ENCODE measurements at places on chromosomes 7 and 10.

GRCh38 chr7:150324373-150324961, 1.1 kb upstream of the ACTR3C start:
- peak; percentile 33 for DNase-seq

GRCh38 chr10:11017570-11018431, at the start of gene CELF2:
Gene CELF2, plus strand, starts transcription at chr10:11017872. Its CDS starts 218 bp downstream, at chr10:11018090.
- peak; percentile 86 for DNase-seq

DNA sequence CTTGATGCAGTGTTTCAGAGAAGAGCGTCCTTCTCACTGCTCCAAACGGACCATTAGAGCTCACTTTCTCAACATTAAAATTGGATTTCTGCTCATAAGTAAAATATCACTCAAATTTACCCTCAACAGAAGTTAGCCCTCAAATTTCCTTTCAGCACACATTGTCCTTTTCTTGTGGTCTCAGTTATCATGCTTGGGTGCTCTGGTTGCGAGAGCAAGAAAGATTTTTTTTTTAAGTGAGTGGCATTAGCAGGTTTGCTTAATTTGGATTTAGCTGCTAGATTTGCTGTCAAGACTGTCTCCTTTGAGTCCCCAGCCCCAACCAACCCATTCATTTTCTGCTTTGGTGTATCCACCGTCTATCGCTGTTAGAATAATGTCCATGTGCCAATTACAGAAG, 2.6 kb upstream of the CH25H start:
- no peak for DNase-seq

GRCh38 chr10:84900141-84900540, 571.8 kb downstream of the CCSER2 start:
- no peak for DNase-seq

DNA sequence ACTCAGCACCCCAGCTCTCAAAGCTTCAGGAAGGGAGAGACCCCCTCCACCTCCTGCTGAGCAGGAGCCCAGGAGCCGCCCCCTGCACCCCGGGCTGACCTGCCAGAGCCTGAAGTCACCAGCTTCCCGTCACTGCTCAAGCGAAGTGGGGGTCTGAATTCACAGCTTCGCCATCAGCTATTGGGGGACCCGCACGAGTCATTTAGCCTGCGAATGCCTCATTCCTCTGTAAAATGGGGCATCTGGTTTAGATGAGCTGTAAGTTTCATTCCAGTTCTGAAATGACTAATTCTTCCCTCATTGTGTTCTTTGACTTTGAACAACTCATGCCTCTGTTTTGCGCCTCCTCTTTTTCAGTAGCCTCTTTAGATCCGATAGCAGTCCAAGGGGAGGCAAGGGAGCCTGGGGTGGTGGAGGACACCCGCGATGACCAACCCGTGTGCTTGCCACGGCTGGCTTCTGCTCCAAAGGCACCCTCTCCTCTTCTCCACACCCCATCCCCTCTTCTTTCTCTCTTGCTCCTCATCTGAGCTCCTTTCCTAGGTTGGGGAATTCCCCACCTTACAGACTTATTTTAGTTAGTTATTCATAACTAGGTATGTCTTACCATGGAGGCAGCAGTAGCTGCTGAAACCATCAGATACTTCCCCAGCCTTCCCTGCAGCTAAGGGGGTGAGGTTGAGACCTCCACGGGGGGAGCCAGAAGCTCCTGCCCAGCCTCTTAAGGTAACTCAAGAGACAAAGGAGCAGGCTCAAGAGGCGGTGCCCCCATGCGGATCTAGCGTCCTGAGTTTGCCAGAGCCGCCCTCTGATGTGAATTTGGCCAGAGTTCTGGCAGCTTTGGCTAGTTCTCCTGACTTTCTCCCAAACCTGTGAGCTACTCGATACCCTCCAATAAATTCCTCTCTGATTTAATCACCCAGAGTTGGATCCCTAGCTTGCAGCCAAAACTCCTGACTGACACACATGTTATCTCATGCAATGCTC, 47.7 kb downstream of the RBM17 start:
- DNase-seq, result no peak

GRCh38 chr10:20740120-20740519, 157.0 kb downstream of the NEBL start:
- no peak for DNase-seq

DNA sequence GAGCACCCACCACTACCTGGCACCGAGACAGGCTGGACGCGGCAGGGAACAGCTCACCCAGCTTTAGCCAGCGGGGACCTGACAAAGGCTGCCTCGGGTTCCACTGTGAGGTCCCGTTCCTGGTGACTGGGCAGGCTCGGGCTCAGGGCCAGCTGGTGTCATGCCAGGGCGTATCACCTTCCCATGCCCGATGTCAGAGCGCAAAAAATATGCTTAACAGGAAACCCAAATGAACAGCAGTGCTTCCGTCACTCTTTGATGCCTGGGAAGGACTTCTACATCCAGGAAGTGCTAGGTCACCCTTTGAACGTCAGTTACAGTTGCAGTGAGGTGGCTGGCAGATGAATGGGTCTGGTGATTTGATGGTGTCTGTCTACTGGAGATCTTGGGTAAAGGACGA, 106.0 kb downstream of the ADARB2 start:
- no peak for DNase-seq

DNA sequence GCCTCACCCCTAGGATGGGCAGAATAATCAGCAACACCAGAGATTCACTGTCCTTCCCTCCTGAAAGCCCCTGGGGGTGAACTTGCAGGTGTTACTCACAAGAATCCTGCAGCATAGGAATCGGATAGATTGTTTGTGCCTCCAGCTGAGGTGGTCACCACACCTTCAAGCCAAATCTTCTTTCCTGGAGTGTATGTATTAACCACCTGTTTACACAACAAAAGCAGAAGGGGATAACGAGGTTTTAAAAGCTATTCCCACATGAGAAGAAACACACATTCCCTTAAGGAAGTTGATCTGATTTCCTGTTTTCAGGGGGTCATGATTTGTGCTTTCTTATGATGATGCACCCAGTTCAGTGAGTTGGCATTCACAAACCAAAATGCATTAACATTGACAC, 173.8 kb upstream of the HPS1 start:
- DNase-seq, result no peak

DNA sequence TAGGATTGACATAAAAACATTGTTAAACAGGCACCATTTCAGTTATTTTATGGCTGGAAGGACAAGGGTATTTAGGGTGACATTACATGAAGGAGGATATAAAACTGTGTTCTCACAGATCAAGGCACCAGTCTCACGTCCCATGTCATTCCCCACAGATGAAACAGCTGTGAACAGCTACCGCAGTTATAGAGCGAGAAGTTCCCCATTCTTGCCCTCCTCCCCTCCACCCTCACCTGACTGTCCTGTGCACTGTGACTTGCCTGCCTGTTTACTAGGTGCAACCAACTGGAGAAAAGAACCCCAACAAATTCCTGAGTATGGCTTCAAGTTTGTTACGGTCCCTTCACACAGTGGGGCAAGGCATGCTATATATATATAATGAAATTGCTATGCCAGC, 141.6 kb downstream of the SND1 start:
- DNase-seq, result no peak

GRCh38 chr10:61411706-61412105, 41.5 kb downstream of the TMEM26 start:
- DNase-seq, result no peak

GRCh38 chr7:107972075-107972482, 30.9 kb downstream of the LAMB1 start:
- DNase-seq, result no peak

GRCh38 chr10:110810625-110811024, 61.1 kb upstream of the PDCD4 start:
- no peak for DNase-seq

DNA sequence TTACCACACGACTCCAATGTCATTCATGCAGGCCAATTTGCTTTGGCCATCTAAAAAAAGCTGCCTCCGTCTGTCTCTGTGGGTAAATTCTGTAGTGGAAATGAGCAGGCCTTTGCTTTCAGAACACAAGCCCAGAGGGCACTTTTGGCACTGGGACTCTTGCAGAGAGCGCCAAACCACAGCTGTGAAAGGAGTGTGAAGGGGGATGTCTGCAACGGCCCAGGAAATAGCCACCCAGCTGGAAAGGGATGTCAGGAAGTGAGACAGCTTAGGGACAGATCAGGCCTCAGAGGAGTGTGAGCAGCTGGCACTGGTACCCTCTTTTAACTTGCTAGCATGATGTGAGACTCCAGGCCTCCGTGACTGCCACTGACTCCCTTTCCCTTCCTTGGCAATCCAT, 152.4 kb downstream of the DKK1 start:
- DNase-seq, result no peak

- no peak for DNase-seq
Observed at GRCh38 chr7:108118959-108119358, 11.2 kb downstream of the LAMB4 start.

DNA sequence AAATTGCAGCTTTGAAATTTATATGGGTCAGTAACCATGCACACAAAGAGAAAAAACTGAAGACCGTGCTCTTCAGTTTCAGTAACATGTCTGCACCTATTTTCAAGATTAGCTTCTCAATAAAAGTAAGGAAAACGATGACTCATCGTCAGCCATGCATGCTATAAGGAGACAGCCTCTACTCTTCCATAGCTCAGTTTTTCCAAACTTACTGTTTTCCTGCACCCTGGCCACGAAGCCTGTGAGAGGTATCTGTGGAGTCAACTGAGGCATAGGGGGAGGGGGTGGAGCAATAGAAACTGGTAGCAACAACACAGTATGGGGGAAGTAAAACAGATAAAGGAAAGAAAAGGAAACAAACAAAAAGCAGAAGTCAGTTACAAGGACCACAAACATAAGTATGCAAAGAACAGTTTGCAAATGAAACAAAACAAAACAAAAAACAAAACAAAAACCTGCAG, 58.0 kb downstream of the PDSS1 start:
- DNase-seq, result no peak

GRCh38 chr10:116707981-116708380, 34.4 kb downstream of the HSPA12A start:
- no peak for DNase-seq

- no peak for DNase-seq
Observed at GRCh38 chr10:124704428-124705380, 39.5 kb downstream of the FAM53B start.

GRCh38 chr10:43584051-43584450, 9.6 kb upstream of the ZNF239 start:
- DNase-seq, result no peak

Data from kidney (tissue), 22 donors.